Gastrocnemius medialis (tissue), 4 donors: ENCODE measurements at places on chromosomes 6 and 20.

- DNase-seq = no peak
Observed at GRCh38 chr20:9441948-9442347, 72.4 kb upstream of the LAMP5 start.

DNA sequence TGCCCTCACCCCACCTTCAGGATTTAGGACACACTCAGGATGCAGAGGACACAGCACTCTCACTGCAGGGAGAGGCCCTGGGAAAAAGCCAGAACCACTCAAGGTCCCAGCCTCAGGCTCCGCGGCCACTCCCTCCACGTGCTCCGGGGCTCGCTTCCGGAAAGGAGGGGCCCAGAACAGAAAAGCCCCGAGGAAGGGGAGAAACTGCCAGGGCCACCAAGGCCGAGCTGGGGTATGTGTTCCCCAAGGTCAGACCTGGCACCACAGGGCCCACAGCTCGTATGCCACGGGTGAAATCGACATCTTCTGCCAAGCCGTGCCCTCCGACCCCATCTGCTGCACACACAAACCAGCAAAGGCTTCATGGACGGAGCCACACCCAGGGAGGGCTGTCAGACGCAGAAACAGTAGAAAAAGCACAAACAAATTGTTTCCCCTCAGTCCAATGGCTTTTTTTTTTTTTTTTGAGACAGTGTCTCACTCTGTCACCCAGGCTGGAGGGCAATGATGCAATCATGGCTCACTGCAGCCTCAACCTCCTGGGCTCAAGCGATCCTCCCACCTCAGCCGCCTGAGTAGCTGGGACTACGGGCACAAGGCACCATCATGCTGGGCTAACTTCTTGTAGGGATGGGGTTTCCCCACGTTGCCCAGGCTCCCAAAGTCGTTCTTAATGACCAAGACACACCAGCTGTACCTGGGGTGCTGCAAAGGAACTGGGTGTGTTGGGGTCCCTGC lies 33.4 kb downstream of the SLC2A4RG start:
- no peak for DNase-seq

- no peak for DNase-seq
Observed at GRCh38 chr6:131954775-131955107, 3.6 kb upstream of the CCN2 start.

DNA sequence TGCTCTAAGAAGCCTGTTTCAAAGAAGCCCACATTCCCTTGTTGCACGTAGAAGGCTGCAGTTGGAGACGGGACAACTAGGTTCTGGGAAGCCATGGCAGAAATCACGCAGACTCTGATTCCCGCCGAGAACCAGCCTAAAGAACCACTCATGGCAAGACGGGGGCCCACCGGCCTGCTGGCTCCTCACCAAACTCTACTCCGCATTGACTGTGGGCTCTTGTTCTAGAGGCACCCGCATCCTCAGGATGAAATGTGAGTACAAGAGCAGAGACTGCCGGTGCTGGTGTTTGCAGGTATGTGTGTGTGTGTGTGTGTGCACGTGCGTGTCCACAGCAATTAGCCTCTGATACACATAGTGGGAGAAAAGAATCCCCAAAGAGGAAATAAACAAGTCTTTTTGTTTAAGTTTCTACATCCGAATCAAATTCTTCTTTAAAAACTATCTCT lies 42.3 kb upstream of the NR2E1 start:
- DNase-seq = no peak

DNA sequence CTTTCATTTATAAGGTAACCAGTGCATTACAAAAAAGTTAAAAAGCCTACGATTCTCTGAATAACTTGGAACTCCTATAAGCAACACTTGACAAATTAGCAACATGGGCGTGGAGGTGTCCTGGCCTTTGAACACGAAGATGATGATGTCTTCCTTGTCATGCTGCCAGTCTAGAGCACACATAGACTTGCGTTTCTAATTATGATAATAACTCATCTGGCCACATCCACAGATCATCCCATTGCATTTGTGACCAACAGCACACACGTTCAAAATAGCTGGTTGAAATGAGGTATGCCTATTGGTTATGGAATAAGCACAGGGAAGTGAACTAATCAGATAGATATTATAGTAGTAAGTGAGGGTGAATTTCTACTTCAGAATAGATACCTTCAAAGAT lies 608.9 kb downstream of the PRKN start:
- DNase-seq = no peak
